ENCODE measurements at places on chromosomes 4 and X. TPM values are rescaled to one million over a fixed set of nuclear protein-coding genes. Genes with fewer than 3 reads are reported as not detected.

DNA sequence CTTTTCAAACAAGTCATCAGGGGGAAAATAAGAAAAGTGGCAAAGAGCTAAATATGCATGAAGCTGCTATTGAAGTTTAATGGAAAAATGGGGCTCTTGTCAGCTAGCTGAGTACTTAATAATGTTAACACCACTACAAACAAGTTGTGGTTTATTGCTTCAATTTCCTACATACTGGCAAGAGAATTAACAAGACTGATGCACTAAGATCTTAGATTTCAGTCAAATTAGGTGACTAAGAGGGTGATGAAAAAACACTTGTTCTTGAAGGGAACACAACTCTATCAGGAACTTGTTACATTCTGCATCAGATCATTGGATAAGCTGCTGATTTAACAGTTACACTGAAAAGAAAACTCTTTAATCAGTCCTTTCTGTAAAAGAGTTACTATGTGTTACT, 234.6 kb upstream of the AFF2 start:
- DNase-seq: no peak

DNA sequence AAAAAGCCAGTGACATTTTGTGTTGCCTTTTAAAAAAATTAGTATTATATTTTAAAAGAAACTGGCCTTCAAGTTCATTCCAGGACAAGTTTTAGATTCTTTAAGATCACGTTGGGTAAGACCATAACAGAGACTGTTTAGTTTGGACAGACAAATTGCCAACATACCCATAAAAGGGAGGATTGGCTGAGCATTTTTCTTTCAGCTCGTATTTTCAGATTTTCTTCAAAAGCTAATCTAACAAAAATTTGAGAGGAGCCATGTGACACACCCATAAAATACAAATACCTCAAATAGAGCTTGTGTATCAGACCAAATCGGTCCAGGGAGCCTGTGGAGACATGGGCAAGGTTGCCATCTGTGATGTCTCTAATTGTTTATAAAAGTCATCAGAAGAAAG, 74.6 kb upstream of the C1QTNF7 start:
- no peak for DNase-seq

DNA sequence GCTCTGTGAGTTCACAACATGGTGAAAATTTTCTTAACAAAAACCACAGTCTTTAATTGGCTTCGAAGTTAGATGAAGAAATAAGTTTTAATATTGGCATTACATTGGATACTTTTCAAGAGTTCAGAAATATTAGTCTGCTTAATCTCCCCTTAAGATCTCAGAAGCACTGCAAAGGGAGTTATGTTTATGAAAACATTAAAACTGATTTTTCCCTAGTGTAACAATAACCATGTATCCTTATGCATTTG, 1.5 kb downstream of the SETD7 start:
- DNase-seq: no peak

GRCh38 chr4:123217664-123218063, 178.9 kb upstream of the SPRY1 start:
- no peak for DNase-seq

GRCh38 chrX:29948653-29949052, 266.7 kb upstream of the MAGEB2 start:
- DNase-seq: no peak

GRCh38 chrX:121256647-121257046, 209.2 kb downstream of the GLUD2 start:
- no peak for DNase-seq

DNA sequence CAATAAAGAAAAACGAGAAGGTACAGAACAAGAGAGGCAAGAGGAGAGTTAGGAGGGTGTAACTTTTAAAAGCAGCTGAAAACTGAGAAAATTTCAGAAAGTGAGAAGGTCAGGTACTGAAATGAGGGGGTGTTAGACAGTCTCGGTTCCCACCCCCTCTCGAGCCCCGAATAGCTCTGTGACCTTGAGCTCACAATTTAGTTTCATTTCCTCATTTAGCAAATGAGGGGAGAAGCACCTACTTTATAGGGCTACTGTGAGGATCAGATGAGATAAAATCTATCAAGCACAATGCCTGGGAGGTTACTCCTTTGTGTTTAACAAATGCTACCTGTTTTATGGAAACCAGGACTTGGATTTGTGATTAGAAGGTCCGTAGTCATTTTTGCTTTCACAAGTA, 4.9 kb downstream of the UGT8 start:
- no peak for DNase-seq

DNA sequence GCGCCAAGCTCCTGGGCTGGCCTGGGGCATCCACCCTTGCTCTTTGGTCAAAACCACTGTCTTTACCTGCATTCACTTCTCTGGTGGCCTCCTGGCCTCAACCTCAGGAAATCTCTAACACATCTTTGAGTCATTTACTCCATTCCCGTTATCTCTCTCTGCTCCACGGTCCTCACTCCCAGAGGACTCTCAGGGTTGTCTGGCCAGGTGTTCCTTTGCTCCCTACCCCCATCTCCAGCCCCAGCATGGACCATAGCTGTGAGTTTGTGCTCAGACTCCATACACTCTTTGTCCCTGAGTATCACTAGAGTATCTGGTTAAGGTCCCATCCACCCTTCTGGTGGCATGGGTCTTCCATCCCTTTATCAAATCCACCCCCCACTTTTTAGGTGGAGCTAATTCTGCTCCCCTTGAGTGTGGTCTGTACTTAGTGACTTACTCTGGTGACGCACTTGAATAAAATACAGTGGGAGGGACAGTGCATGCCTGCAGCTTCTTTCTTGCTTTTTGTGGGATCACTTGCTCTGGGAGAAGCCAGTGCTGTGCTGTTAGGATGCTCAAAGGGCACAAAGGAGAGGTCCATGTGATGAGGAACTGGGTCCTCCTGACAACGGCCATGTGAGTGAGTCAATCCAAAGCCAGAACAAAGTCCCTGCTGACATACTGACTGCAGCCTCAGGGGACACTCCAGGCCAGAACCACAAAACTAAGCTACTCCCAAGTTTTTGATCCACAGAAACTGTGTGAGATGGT, 44.3 kb downstream of the IGFBP7 start:
- DNase-seq: no peak

GRCh38 chr4:8402640-8403039, 37.9 kb downstream of the ACOX3 start:
- no peak for DNase-seq

DNA sequence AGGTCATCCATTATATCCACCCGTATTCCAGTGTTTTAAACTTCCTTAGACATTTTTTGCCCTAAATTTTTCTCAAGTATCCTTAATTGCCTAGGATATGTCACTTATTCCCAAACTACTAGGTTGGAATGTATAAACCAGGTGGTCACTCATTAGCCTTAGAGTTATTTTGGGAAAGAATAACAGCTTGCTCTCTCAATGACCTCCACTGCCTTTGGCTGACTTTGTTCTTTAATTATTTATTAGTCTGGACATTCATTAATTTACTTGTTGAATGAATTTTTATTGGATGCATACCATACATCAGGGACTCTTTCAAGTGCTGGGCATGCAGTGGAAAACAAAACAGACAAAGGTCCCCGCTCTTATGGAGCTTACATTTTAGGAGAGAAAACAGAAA, 609.3 kb upstream of the IGFBP7 start:
- DNase-seq: no peak

DNA sequence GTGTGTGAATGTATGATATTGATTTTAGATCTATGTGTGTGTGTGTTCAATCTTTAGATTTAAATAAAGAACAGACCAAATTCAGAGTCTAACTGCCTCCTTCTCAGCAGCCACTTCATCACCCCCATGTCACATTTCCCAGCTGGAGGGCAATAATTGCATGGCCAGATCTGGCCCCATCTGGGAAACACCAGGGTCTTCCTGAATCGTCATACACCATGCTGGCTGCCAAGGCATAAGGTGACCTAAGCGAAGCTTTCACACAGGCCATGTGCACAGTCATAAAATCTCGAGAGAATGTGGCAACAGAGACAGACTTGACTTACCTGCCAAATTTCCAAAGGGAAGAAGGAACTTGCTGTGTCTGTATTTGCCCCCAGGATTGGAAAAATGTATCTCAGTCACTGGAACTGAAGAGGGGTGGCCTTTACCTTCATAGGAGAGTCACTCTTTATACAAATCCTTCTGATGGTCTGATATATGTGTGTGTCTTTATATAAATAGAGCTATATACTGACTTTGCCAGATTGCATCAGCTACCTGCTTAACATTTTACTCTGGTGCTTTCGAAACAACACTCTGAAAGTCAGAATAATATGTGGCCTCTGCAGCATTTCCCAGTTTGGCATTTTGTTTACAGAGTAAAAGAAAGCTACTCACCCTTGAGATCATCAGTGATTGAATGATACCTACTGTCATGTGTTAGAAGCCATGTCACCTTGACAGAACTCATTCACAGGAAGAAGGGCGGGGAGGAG, at the start of gene PLAC1:
TSS of gene PLAC1 (minus strand) at position 470 of the 758 bp plus-strand sequence. CDS start 91,789 bp downstream, outside the sequence.
- no peak for DNase-seq

GRCh38 chrX:71251466-71251973, 2.4 kb downstream of the ZMYM3 start:
- no peak for DNase-seq

GRCh38 chr4:169668069-169668721, 47.8 kb downstream of the CLCN3 start:
- DNase-seq: no peak

GRCh38 chr4:30950737-30951136, 230.6 kb downstream of the PCDH7 start:
- DNase-seq: no peak

GRCh38 chr4:107156443-107156842, 120.3 kb upstream of the DKK2 start:
- DNase-seq: no peak

GRCh38 chr4:68773699-68774098, 42.1 kb upstream of the UGT2B10 start:
- no peak for DNase-seq

DNA sequence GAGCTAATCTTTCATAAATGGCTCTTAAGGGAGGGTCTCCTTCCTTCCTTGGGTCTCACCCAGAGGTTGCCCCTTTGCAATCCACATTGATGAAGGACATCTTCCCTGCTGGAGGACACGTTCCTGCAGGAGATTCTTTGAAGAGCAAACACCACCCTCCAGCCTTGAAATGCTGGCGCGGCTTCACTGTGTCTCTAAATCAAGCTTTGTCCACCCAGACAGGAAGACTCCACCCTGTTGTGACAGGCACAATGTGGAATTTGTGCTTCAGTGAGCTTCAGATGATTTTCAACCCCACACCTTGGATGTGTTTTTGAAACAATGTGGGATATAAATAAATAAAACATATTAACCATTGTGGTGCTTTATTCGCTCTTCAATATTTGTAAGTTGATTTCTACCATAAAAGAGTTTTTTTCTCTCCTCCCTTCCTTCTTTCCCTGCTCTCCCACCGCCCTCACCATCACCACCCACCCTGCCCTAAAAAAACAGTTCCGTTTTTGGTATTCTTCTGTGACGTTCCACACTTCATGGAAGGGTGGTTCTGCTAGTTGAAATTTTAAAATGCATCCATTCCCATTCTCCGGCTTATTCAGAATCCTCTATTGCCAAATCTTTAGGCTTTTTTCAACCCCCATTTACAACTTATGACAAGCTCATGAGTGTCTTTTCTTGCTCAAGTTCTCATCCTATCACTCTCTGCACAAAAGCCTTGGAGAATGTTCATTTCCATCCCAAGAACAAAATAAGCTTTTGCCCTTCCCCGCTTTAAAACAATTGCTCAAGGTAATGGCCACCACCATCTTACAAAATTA, 264.3 kb downstream of the RAPGEF2 start:
- DNase-seq: no peak

GRCh38 chr4:46397394-46397793, 7.5 kb upstream of the GABRA2 start:
- no peak for DNase-seq

DNA sequence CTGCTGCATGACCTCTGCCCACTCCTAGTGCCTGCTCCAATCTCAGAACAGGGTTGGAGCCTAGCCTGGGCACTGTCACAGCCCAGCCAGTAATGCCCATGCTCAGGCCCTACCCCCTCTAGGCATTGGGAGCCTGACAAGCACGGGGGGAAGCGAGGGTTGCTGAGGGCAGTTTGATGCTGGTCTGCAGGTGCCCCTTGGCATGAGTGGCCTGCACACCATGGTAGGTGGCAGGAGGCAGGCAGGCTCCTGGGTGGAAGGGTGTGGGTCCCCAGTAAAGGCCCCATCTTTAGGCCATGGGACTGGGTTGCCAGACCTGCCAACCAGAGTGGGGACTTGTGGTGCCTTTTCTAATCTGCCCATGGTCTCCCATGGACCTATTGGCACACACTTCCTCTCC, 72.1 kb upstream of the DCAF12L2 start:
- no peak for DNase-seq

- no peak for DNase-seq
Measured at GRCh38 chr4:141899541-141899940, 263.2 kb downstream of the IL15 start.

- no peak for DNase-seq
Measured at GRCh38 chr4:94831607-94832006, 73.9 kb downstream of the BMPR1B start.

DNA sequence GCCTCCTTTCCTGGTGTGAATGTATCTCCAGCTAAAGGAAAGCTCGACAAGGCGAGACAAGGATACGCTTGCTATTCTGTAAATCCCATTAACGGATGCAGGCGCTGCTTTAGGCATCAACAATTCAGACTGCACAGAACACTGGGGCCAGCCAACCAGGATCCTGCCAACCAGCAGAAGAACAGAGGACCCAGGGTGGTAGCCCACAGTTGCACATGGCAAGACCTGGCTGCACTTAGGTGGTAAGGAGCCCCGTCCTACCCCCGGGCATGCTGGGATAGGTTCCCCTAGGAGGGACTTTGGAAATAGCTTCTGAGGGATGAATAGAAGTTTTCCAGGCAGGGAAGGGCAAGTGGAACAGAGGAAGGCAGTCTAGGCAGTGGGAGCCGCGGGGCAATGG, 20.7 kb downstream of the PSAPL1 start:
- no peak for DNase-seq

GRCh38 chr4:37976507-37976906, 16.3 kb downstream of the PTTG2 start:
- no peak for DNase-seq

DNA sequence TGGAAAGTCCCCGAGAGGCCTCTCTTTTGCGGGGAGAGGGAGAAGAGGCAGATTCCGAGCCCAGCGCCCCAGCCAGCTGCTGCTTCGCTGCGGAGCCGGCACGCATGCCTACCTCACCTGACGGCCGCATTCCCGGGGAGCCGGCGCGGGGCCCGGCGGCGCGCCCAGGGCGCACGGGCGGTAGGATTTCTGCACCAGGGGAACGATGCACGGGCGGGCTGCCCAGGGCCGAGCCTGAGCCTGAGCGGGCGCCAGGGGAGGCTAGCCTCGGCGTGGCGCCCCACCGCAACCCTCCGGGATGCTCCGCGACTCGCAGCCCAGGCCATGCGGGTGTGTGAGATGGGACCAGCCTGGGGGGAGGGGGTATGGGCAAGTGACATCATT, 81.3 kb upstream of the SCML1 start:
- no peak for DNase-seq

CLCN4 gene
- 0.30 TPM for total RNA-seq

PCDH11X gene
- 0.26 TPM for total RNA-seq

SEL1L3 gene
- 13.5 TPM for total RNA-seq

IGFBP7 gene
- total RNA-seq: 50.8 TPM

MFAP3L gene
- total RNA-seq: 1.8 TPM
